ENCODE measurements at places on chromosomes 12 and 14.

DNA sequence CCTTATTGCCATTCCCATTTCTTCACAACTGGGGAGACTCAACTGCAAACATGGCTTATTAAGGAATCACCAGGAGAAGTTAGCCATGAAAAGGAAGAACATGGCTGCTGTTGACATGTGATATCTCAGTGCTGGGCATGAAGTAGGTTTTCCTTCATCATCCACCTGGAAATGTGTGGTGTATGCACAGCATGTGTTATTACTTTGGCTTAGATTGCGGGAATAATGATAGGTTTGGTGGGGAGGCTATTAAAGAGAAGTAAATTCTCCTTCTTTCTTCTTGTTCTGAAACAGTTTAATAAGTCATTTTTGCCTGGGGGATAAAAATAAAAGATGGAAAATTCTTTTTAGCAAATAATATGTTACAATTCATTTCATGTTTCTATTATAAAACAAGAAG lies 23.7 kb upstream of the CLEC14A start:
- DNase-seq, result no peak

- DNase-seq, result peak; percentile 21
Measured at GRCh38 chr12:121184984-121185889, 24.7 kb upstream of the P2RX4 start.

GRCh38 chr12:23099604-23100003 lies 474.6 kb downstream of the ETNK1 start:
- DNase-seq, result no peak

GRCh38 chr12:117342682-117343081 lies 18.7 kb downstream of the NOS1 start:
- no peak for DNase-seq

DNA sequence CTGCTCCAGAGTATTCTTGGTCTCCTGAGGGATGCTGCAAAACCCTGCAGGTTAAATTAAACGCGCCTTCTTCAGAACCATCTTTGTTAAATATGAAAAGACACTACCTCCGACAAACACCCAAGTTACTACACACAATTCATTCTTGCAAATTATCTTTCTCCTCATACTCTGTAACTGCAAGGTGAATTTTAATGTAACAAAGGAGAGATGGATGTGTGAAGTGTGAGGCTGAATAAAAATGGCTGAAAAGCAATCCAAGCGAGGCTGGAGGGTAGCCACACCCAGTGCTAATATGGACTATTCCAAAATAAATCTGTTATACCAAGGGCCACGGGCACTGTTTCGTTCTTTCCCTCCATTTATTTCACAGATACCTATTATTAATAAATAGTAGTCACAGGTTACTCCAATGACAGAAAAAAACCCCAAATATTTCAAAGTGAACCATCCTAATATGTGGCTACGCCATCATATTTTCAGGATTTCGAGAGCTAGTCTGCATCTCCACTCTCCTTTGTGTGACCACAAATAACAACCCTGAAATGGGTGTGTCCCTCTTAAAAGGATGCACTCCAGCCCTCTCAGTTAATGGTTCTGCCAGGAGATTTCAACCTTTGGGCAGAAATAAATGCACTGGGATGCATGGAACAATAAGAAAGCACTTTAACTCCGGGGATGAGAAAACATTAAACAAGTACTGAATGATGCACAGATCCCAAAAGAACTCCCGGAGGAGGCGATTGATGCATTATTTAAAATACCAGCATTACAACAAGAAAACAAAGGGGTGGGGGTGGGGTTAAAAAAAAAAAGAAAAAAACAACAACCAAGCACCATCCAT lies 53.1 kb upstream of the CCDC175 start:
- no peak for DNase-seq

DNA sequence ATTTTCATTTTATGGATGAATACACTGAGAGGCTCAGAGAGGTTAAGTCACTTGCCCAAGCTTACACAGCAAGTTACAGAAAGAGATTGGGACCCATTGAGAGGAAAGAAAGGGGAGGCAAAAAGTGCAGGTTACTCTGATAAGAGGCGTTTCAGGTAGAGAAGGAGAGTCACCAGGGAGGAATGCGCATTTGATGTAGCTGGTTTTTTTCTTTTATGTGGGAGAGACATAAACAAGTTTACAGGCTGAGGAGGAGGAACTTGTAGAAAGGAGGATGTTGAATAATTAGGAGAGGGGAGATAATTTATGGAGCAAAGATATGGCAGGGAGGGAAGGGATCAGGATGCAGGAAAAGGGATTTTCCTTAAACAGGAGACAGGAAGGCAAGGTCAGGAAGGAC lies 297.0 kb downstream of the PCNX1 start:
- no peak for DNase-seq

- DNase-seq, result no peak
Measured at GRCh38 chr12:5000204-5000603, 43.5 kb upstream of the KCNA5 start.

GRCh38 chr12:18217966-18218365 lies 43.4 kb upstream of the PIK3C2G start:
- DNase-seq, result no peak

DNA sequence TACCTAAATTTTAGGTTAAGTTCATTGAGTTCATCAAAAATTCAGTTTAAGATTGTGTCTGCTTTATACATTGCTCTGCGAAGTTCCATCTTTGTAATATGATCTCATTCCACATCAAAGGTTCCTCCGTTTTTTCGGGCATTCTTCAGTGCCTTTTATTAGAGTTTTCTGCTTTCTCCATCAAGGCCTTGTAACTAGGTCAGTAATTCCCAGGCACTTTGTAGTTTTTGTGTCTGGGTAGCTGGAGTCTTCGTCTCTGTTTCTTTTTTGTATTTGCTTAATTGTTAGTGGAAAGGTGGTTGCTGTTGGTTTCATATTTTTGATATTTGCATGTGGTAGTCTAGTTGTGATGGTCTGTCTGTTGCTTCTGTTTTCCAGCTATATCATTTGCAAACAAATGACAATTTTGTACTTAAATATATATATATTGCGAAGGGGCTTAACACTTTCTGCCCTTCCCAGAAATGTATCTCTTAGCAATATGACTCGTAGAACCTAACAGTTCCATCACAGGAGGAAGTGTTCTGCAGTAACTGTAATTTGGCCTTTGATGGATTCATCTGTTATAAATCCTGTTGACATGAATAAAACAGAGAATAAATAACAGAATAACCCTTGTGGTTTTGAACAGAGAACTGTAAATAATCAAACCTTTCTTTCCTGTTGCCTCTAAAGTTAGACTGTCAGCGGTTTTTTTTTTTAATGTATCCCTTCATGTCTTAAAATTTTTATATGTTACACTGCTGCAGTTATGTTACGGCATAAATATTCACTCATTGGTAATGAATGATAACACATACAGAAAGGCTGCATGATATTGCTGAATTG lies 88.4 kb upstream of the DYNC1H1 start:
- DNase-seq, result peak; percentile 13

DNA sequence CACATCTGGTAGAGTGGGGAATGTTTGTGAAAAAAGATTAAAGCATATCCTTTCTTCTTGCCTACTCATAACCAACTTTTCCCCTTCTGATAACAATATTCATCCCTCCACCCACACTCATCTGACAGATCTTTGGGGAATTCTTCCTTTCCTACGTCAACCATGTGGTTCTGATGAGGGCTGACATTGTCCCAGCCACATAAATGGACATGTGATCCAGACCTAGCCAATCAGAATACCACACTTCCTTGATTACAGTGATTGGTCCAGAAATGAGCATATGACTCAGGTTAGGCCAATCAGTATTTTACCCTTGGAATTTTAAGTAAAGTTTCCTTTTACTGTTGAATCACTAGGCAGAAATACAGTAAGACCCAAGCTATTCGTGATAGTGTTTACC lies 58.9 kb downstream of the GPR65 start:
- DNase-seq, result no peak

- peak; percentile 72 for DNase-seq
Measured at GRCh38 chr12:6062757-6063735, 61.4 kb downstream of the VWF start.

DNA sequence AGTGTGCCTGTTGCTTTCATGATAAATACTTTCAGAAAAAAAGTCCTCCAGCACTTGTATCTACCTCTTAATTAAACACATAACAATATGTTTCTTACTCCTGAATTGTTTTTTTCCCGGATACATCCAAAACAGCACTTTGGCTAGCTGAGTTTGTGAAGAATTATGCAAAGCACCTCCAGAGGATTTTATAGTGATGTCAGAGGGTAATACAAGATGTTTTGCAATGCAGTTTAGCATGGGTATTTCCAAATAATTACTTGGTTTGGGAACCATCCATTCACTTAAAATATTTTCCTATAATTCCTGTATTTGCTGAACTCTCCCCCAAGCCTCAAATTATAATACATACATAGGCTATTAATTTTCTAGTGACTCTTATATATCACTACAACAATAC lies 37.7 kb upstream of the DBX2 start:
- no peak for DNase-seq

GRCh38 chr12:12446786-12447185 lies 89.9 kb downstream of the BORCS5 start:
- no peak for DNase-seq

DNA sequence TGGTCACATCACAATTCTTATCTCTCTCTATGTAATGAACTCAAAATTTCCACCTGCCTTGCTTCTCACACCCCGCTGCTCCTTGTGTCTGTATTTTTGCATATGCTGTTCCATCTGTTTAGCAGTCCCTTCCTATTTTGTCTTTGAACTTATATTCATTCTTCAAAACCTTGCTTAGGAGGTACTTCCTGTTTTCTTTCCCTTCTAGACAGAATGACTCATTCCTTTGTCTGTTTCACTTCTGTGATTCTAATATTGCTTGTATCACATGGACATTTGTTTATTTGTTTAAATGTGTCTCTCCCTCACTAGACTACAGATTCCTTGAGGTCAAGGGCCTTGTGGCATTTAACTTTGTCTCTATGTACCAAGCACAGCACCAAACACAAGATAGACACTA lies 424.2 kb downstream of the ETNK1 start:
- peak; percentile 3 for DNase-seq

GRCh38 chr14:89013698-89014568 lies 189.5 kb downstream of the TTC8 start:
- DNase-seq, result no peak

DNA sequence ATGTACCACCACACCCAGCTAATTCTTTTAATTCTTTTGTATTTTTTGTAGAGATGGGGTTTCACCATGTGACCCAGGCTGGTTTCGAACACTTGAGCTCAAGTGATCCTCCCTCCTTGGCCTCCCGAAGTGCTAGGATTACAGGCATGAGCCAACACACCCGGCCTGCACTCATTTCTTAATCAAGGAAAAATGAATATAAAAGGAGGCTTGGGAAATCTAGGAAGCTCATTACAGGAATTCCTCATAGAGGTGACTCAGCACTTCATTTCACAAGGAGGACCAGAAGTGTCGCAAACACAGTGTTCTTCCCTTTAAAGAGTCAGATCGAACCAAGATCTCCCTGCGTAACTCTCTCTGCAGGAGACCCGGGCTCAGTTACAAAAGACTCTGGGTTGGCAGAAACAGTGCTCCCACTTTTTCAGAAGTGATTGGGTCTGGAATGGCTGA lies 30.3 kb downstream of the NFKBIA start:
- peak; percentile 52 for DNase-seq

DNA sequence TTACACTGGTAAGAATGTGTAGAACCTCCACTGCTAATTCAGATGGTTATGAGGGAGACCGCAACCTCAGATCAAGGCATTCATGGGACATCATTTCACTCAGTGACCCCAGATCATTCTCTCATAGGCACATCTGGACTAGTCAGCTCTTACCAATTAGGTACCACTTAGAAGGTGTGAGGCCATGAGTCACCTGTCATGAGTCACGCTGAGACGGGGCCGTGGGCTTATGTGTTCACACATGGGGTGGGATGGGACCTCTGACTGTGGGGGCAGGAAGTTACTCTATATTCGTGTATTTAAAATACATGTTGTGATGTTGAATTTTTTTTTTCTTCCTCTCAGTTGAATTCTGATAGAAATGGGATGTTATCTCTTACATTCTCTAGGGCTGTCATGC lies 55.9 kb downstream of the CCDC92 start:
- no peak for DNase-seq

GRCh38 chr12:121713257-121713777 lies 765 bp downstream of the TMEM120B start:
- peak; percentile 67 for DNase-seq

- DNase-seq, result peak; percentile 58
Measured at GRCh38 chr12:38771871-38772270, 133.5 kb downstream of the CPNE8 start.

DNA sequence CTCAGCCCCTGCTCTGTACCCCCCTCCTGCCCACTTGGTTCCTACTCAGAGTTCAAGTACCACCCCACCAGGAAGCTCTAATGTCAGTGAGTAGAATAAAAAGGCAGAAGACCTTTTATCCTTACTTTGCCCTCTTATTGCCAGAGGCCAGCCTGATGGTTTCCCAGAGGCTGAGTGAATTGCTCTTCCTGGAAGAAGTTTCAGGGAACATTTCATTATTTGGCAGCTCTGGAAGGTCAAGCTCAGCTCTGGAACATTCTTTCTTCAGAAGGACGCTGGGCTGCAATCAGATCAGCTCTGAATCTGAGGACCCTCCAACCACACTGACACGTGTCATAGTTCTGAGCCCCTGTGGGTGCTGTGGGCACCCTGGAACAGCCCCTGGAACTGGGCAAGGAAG lies 188.9 kb downstream of the ETV6 start:
- no peak for DNase-seq

DNA sequence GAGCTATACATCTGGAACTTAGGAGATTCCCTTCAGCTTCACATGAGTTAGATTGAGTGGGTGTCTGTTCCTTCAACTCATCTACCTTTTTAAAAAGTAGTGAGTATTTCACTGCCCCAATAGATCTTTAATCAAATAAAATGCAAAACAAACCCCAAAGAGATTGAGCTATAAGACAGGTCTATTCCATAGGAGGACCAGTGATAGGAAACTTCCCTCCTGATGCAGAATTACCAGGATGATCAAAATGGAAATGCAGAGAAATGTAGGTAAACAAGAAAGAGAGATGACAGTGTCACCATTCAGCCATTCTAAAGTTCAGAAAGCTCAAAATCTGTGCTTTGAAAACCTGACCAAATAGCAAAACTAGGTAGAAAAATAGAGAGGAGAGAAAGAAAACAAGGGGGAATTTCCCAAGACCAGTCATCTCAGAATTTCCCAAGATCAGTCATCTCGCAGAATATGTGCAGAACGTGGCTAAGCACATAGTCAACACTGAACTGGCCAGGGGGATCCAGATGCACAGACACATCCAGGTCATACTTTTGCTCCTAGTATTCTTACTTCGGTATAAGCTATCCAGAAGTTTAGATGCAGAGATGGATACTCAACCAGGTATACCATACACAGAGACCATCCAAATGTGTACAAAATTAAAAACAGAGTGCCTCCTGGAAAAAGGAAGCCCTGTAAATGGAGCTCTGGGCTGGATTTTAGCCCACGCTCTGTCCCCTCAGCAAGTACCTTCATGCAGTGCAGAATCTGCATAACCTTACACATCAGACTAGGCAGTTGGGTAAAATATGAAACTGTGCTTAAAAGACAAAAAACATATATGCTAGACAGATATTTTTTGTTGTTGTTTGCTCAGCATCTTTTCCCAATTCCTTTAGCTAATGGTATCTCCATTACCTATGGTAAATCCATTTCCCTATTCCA lies 27.4 kb downstream of the SLC41A2 start:
- no peak for DNase-seq
